ENCODE measurements at places on chromosomes 2 and 18.

DNA sequence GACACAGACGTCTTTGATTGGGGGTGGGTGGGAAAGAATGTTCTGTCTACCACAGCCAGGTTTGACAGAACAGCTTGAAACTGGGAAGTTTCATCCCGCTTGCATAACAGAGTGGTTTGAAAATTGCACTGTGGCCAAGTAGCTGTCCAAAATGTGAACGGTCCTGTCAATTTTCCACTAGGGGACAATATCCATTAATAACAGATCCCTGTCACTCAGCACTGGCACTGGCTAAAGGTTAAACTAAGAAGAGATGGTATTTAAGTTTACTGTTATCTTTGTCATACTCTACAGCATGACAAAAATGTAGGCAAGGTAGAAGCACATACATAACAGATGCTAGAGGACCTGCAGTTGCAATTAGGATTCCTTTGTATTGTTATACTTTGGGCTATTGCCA is 55.6 kb upstream of the ACMSD start:
- no peak for DNase-seq

DNA sequence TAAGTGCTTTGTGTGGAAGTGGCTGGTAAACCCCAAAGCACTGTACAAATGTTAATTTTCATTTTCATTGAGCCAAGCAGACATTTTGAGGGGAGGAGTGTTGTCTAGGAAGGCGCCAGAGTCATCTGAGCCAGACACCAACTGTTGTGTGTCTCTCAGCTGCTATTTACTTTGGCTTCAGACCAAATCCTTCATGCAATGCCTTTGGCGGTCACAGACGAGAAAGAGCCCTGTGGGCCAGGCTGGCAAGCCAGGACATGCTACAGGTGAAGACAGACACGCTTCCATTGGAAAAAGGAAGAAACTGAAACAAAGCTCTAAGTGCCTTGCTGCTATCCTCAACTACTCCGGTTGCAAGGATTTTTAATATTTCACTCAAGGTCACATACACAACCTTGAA is 115.4 kb upstream of the CDC42EP3 start:
- DNase-seq = no peak

DNA sequence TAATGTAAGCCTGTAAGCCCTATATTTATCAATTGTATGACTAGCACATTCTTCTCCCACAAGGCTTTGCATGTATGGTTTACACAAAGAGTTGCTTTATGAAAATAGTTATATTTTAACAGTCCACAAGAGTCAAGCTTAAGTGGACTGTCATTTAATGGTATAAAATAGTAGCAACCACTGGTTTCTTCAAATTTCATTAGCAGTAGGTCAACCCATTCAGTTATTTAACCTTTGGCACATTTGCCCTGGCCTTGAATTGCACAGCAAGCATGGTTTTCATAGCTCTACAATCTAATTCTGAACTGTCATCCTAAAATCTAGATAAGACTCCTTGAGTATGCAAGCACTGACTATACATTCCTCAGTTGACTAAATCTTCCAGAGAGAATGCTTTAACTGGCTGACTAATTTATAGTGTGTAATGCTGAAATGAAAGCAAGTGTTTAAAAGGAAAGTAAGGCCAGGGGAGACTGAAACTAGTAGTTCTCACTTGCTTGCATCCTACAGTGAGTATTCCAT is 1.8 kb downstream of the DPP4 start:
- DNase-seq = no peak

DNA sequence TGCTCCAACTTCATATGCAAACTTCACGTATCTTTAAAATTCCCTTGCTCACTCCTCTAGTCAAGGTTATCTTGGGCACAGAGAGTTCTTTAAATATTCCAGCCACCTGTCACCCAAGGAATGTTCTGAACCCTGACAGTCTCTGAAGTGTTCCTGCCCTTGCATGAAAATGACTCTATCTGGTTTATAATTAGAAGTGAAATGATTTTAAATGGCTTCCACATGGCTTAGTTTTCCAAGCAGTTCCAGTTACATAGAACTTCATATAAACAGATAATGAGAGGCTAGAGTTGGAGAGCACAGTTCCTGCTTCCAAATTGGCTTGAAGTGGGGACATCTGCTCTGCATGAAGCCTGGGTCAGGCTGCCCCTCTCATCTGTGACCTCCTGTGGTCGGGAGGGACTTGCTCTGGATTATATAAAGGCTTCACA is 81.9 kb downstream of the SLC4A3 start:
- DNase-seq = no peak

- no peak for DNase-seq
Observed at GRCh38 chr18:39693359-39693758, 2127.8 kb upstream of the CELF4 start.
